H9 (cell line): ENCODE measurements at places on chromosomes 5 and 9.

DNA sequence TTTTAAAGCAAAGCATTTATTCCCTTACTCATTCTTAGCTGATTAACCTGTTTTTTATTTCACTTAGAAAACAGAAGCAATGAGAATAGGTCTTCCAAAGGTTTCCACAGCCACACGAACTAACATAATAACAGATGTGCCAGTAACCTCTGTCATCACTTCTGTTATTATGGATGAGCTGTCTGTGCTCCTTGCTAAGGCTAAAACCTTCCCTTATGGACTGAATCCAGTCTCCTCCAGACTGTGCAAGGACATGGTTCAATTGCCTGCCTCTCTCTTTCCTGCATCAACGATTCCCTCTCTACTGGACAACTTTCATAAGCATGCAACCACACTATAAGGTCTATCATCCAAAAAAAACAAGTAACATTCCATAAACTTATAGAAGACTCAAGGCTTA lies 1446.2 kb downstream of the MAT2B start:
- DNase-seq, result no peak

- DNase-seq, result peak; percentile 51
These were observed 44.7 kb downstream of the RGS3 start for GRCh38 chr9:113508111-113508749.

- no peak for DNase-seq
These were observed 8.9 kb upstream of the ELOVL7 start for GRCh38 chr5:60852940-60853339.

DNA sequence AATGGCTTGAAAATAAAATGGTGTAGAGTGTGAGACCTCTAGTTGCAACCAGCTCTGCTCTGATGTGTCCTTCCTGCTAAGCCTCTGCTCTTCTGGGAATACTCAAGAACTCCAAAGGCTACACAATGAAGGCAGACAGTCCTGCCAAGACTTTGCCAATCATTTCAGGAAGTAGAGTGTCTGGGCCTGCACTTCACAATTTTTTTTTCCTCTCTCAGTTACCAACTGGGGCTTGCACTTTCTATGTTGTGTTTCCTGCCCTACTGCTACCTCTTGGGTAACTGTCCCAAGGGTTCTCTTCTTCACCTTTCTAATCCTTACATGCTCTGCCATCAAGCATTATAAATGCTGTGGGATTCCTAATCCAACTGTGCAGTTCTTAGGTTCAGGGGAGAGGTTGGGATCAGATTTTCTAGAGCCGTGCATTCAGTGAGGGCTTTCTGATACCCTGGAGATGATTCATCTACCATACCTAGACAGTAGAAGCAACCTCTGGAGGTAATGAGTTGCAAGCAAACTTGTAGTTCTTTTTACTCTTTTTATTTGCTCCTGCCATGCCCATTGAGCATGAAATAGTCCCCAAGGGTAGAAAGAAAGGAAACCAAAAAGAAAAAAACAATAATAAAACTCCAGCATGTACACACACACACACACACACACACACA lies 365.9 kb downstream of the MLLT3 start:
- no peak for DNase-seq

DNA sequence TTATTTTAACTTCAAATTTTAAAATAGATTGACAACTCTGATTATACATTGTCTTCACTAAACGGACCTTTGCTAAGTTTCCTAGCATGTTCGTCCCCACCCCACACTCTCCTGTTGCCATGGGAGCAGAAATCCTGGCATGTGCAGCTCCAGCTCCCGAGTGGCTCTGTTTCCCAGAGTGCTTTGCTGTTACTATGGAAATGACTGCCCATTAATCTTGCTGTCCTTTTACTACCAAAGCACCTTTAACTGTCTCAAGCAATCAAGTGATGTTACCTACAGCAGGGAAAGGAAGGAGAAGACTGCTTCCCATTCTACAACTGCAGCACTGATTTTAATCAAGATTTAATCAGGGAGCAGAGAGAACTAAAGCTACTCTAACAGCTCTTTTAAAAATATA lies 212.0 kb upstream of the KIF2A start:
- no peak for DNase-seq

GRCh38 chr5:6202968-6203365 lies 175.4 kb downstream of the MED10 start:
- no peak for DNase-seq

DNA sequence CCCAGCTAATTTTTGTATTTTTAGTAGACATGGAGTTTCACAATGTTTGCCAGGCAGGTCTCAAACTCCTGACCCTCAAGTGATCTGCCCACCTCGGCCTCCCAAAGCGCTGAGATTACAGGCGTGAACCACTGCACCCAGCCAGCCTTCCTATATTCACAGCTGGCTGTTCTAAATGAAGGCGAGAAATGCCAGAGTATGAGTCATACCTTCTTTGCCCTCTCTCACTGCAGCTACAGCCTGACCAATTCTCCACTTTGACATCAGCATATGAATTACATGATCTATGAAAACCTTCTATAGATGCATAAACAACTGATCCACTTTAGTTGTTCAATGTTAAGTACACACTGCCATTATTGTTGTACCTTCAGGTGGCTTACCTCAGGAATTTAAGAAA lies 14.5 kb downstream of the APTX start:
- DNase-seq, result no peak

- DNase-seq, result no peak
These were observed 27.7 kb downstream of the PLCXD3 start for GRCh38 chr5:41482715-41483114.

GRCh38 chr5:174323878-174324281 lies 278.4 kb downstream of the NSG2 start:
- peak; percentile 89 for DNase-seq

DNA sequence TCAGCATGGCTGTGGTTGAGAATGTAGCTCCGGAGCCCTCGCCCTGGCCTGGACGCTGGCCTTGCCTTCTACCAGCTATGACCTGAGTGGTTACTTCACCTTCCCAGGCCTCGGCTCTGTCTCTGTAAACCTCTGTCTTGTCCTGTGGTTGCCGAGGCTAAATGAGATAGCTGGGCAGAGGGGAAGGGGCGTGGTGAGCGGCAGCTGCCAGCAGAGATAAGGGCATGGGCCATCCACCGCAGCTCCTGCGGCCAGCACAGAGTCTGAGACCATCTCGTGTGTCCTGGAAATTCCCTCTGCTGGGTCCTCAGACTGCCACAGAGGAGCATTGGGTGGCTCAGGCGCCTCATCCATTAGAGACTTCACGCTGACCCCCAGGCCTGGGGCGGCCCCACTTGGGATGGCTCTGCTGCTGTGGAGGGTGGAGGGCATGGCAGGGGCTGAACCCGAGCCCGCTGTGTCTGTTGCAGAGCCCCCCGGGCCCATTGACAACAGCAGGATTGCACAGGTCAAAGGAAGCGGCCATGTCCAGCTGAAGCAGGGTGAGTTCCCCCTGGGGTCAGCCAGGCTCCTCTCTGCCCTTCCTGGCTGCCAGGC lies 43.9 kb downstream of the USP20 start:
- DNase-seq, result no peak

- no peak for DNase-seq
These were observed 33.7 kb downstream of the NCS1 start for GRCh38 chr9:130205912-130206311.

GRCh38 chr5:5980538-5980895 lies 397.8 kb downstream of the MED10 start:
- DNase-seq, result no peak

- no peak for DNase-seq
These were observed 16.7 kb downstream of the ATPSCKMT start for GRCh38 chr5:10233011-10233410.

- DNase-seq, result peak; percentile 42
These were observed 228.5 kb downstream of the ENC1 start for GRCh38 chr5:74412066-74412465.

DNA sequence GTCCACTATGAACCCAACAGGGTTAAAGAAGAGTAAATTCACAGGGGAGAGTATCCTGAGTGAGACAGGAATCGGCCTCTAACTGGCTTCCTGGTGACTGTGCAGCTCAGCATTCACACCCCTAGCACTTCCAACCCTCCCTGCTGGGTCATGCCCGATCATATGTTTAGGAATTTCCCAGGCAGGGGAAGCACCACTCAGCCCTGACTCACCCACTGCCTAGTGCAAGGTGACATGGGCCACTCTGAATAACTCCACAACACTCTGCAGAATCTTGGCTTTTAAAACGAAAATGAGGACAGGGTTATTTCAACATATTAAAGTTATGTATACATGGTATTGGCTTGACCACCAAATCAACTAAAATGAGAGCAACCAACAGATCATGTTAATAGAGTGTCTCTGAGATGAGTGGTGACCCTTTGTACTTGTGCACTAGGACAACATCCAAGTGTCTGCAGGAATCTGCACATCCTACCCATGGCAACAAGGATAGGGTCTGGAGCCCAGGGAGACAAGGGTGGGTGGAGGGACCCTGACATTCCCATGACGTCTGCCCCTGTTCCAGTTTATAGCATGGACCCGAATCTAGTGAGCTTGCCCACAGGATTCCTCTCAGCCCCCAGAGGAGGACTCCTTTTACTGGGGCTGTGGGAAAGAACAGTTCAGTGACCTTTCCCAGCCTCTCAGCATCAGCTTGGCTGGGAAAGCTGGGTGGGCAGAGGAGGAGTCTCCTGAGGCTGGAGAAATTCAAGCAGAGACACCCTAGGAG lies 485.8 kb downstream of the SEMA5A start:
- no peak for DNase-seq

DNA sequence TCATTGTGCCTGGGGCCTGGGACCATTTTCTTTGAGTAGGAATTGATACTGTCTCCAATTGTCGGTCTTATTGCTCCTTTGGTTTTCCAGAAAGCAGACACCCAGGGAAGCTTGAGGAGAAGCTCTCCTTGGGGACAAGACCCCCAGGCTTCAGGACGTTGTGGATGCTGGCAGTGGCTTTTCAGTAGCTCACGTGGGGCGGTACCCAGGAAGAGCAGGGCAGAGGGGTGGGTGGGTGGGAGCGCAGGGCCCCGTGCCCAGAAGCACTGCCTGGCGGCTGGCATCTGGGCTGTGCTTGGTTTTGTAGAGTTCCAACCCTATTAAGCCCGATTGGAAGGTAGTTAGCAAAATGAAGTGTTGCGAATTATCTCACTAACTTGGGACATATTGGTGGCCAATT lies 374.2 kb upstream of the IRX1 start:
- DNase-seq, result no peak

DNA sequence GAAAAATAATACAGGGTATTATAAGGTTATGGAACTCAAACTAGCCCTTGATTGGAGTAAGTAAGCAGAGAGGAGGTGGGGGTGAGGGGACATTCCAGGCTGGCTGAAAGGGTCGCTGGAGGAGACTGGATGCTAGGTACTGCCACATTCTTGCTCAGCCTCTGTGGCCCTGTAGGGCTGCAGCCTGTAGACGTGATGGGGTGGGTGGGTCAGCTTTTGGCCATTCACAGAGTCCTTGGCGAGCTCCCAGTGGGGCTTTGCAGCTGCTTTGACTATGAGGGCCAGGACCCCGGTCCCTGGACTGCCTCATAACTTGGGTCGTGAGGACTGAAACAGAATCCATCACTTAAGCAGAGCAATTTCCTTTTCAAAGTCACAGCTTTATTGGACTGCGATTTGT lies 4.2 kb upstream of the GDNF start:
- DNase-seq, result peak; percentile 60

- no peak for DNase-seq
These were observed 113.7 kb downstream of the GABRB2 start for GRCh38 chr5:161432798-161433197.

- no peak for DNase-seq
These were observed 400.2 kb downstream of the TLR4 start for GRCh38 chr9:118104363-118104762.

DNA sequence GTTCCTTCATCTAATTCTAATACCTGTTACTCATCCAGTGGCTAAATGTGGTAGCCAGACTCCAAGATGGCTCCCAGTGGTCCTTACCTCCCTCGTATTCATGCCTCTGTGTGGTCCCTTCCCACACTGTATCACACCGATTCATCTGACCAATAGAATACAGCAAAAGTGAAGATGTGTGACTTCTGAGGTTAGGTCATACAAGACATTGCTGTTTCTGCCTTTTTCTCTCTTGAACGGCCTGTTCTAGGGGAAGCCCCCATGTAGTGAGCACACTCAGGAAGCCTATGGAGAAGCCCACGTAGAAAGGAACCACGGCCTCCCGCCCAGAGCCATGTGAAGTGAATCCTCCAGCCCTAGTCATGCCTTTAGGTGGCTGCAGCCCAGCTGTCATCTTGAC lies 9.4 kb upstream of the C5 start:
- DNase-seq, result no peak

DNA sequence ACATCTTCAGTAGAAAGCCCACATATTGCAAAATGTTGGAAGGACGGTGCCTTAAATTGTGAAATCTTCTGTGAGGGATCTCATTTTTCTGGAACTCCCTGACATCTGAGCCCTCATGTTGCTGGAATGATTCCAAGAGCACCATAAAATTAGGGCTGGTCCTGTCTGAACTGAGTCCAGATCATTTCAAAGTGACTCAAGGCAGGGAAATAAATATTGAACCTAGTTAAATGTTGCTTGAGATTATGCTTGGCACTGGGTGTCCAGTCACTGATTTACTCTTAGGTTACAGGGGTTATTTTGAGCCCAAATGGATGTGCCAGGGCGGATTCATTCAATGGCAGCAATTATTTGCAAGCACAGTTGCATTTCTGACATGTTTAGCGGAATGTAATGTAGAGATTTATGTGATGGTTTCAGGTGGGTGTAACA lies 437.0 kb downstream of the PIK3R1 start:
- no peak for DNase-seq

DNA sequence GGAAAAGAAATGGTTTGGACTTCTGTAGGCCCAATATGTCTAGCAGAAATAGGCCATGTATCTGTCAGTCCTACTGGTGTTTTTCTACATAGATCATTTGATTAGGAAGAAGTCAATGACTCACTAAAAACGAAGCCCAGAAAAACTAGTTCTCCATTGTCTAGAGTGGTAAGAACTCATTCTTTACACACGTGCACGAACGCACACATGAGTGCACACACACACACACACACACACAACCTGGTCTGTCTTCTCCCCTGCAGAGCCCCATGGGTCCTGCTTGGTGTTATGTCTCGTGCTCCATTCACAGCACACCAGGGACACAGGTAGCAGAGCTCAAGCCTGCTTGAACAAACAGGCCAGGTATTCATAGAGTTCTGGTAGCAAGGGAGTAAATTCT lies 14.9 kb upstream of the FCN1 start:
- DNase-seq, result no peak

DNA sequence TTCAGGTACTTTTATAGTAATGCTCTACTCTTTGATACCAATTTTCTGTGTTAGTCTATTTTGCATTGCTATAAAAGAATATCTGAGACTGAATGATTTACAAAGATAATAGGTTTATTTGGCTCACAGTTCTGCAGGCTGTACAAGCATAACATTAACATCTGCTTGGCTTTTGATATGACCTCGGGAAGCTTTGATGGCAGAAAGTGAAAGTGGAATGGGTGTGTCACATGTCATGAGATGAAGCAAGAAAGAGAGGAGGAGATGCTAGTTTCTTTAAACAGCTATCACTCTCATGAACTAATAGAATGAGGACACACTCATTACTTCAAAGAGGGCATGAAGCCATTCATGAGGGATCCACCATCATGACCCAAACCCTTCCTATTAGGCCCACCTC lies 270.9 kb upstream of the IL12B start:
- no peak for DNase-seq

GRCh38 chr5:37015795-37016666 lies 139.5 kb downstream of the NIPBL start:
- DNase-seq, result no peak

- no peak for DNase-seq
These were observed 80.7 kb upstream of the PITX1 start for GRCh38 chr5:135114759-135115158.

- DNase-seq, result no peak
These were observed 16.7 kb upstream of the THG1L start for GRCh38 chr5:157714596-157714864.
